RPMI8226 (cell line): ENCODE measurements at places on chromosomes 2 and 18.
A peak's percentile ranks its signal among the peaks of the same experiment; 100 is the strongest.

GRCh38 chr18:47274961-47275360, 23.5 kb upstream of the SKOR2 start:
- DNase-seq: no peak

- DNase-seq: no peak
Observed at GRCh38 chr2:45013229-45014015, 4.2 kb upstream of the SIX2 start.

- no peak for DNase-seq
Observed at GRCh38 chr2:219300022-219300421, 9.2 kb downstream of the PTPRN start.

GRCh38 chr2:128833664-128834027, 515.0 kb upstream of the HS6ST1 start:
- no peak for DNase-seq

DNA sequence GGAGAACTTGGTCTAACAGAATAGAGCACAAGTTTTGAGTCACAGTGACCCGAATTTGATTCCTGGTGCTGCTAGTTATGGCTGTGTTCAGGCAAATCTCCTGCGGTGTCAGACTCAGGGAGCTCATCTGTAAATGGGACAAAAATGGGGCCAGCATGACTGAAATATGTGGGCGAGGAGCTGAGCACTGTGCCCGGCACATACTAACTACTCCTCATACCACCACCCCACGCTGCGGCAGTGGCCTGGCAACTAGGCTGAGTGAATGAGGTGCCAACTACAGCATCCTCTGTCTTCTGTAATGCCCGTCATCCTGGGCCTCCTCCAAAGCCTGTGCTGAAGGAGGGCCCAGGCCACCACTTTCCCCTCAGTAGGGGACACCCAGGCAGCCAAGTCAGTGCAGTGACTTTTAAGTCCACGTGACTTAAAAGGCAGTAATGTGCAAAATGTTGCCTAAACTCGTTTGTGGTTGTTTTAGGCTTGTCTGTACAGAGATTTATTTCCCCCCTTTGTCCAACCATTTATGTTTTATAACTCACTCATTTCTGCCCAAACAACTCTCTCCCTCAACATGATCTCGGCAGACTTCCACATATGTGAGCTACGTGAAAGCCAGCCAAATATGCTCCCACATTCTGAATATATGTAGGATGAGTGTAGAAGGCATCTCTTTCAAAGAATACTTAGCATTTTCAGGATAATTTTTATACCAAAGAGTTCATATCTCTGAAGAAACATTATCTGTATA, 773.7 kb downstream of the TSN start:
- DNase-seq: no peak

DNA sequence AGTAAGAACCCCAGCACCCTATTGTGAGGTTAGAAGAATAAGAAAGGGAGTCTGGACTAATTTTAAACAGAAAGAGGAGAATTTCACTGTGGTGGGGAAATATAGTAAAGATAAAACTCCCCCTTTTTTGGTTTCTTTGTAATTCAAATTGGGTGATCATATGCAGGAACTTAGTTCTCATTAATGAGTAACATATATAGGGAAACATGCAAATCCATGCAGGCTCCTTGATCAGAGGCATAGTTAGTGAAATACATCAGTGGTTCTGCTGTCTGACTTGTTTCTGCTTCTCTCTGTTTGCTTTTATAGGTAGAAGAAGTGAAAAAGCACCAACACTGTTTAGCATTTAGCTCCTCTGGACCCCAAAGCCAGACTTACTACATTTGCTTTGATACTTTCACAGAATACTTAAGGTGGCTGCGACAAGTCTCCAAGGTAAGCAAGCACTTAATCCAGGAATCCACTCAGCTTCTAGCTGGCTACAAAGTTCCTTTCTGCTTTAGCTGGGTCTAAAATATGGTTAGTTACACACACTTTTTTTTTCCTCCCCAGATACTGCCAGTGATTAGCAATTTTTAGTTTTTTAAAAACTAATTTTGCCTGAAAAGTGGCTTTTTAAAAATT, 123.2 kb downstream of the PHLPP1 start:
- DNase-seq: no peak

GRCh38 chr18:73785300-73785699, 362.3 kb downstream of the FBXO15 start:
- no peak for DNase-seq

- no peak for DNase-seq
Observed at GRCh38 chr2:1422716-1423285, 9.5 kb downstream of the TPO start.

DNA sequence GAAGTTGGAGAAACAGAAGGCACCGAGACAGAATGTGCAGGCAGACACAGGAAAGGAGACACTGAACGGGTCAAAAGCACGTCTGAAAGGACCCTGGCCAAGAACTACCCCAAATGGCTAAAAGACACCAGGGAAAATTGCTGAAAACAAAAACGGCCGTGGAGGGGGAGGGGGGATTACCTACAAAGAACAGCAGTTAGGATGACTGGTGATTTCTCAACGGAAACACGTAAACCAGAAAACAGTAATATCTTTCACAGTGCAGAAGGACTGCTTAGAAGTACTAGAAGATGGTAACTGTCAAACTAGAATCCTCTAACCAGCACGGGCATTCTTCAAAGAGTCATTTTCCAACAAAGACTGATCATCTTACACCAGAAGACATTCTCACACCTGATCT, 142.6 kb downstream of the HDAC4 start:
- DNase-seq: no peak

DNA sequence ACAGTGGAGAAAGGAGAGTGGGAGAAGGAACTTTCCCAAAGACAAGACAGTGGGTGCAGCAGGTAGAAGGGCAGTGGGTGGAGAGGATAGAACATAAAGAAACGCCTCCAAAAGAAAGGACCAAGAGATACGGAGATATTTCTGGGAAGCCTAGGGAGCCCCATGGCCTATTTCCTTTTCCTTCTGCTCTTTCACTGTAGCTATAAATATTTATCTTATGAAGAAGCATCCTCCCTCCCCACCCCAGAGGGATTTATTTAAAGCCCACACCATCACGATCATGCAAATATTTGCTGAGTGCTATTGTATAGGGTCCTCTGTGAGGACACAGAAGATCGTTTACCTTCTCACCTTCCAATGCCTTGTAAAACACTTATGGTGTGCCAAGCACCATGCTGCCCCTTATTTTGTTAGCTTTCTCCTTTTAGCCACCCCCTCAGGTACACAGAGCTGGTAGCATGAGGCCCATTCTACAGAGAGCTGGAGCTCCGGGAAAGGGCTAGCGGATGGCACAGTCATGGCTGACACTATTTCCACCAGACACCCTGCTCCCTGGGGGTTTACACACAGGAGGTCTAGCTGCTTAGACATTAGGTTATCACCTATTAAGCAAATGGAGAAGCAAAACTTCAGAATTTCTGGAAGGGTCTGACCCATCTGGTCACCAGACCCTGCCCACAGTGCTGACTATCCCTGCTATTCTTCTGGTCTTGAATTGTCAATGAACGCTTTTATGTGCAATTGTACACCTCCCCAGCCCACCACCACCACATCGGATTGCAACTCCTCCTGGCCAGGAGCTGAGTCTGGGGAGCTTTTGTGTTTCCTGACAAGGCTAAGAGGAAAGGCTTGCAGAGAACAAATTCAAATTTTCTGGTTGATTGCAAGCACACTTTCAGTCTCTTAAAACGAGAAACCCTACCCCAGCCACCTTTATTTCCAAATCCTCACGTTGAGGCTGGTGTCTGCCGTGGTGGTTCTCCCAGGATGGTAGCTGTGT, 91.8 kb upstream of the KLF7 start:
- DNase-seq: no peak

- DNase-seq: no peak
Observed at GRCh38 chr18:76914314-76914713, 92.0 kb downstream of the ZNF236 start.

- DNase-seq: no peak
Observed at GRCh38 chr2:9228088-9228751, 21.6 kb downstream of the ASAP2 start.

GRCh38 chr2:74501335-74502071, 2.1 kb upstream of the LBX2 start:
- no peak for DNase-seq

- peak; percentile 96 for DNase-seq
Observed at GRCh38 chr2:121804340-121804739, 48.9 kb downstream of the TSN start.

DNA sequence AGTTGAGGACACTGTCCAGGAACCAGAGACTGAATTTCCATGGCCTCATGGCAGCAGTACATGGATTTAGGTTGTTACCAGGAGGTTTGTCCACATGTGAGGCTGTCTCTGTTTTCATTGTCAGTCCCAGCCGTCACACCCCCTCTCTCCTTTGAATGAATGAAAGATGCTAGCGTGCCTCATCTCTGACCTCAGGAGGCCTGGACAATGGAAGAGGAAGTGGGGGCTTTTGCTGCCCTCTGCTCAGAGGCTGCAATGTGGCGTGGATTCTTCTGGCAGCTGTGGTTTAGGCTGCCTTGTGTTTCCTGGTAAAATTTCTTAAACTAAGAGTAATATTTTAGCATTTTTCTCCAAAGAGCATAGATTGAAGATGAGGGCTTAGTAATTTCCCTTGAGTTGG, 47.5 kb downstream of the RAB31 start:
- no peak for DNase-seq

DNA sequence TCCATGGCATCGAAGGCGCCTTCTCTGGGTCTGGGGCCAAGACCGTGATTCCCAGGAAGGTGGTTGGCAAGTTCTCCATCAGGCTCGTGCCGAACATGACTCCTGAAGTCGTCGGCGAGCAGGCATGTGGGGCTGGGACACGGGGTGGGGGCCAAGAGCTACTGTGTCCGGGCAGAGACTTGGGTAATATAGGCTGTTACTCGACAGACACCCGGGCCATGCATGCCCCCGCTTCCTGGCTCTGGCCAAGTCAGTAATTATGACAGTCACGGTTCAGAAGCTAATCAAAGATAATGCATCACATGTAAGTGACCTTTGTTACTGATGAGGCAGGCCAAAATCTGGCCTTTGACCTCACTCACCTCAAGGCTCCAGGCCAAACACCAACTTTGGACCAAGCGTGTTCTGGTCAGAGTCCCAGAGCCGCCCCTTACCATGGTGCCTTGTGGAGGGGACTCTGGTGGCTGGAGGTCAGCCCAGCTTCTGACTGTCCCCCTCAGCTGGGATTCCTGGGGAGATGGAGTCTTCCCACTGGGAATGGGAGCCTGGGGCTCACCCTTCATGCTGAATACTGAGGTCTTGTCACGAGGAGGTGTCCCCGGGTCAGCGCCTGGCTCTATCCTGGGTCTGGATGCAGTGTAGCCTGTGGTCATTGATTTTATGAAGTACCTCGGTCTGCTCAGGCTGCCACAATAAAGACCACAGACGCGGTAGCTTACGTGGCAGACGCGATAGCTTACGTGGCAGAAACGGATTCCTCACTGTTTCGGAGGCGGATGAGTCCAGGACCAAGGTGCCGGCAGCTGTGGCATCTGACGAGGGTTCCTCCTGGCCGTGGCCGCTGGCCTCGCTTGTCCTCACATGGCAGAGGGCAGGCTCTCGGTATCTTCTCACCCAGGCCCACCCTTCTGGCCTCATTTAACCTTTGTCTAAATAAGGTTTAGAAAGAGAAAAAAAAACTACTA, 17.7 kb upstream of the CNDP1 start:
- no peak for DNase-seq

- no peak for DNase-seq
Observed at GRCh38 chr2:207258263-207258991, 92.7 kb upstream of the KLF7 start.

- DNase-seq: no peak
Observed at GRCh38 chr2:62441421-62441820, 64.6 kb downstream of the TMEM17 start.

DNA sequence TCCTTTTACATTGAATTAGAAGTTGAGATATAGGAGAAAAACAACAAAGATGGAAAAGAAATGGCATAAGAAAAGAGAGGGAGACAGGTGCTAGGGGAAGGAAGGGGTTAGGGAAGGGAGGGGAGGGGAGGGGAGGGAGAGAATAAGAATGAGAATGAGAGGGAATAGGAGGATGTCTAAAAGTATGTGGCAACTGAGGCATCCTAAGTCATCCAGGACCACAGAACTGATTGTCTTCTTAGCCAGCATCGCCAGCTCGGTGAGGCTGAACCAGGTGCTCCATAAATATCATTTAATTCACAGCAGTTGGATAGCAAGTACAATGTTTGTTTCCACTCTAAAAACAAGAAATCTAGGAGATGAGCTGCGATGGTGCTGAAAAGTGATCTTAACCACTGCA, 393.5 kb downstream of the TMEM182 start:
- no peak for DNase-seq
